ENCODE measurements at places on chromosomes 13 and 19.

- no peak for DNase-seq
These were observed 14.8 kb downstream of the FPR3 start for GRCh38 chr19:51809787-51810186.

DNA sequence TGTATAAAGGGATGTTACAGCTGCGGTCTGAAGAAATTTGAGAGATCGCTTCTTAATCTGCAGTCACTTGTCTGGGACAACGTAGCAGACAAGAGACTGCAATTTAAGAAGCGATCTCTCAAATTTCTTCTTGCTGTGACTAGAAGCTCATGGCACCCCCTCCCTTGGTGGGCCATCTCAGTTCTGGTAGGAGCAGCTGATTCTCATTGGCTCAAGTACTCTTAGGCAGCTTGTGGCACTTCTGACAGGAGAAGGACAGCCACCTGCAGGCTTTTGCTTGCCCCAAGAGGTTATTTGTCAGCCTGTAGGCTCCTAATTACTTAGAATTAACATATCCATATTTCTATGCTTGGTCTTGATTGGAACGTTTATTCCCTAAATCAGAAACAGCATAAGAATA is 503.0 kb downstream of the DCT start:
- DNase-seq, result no peak

- no peak for DNase-seq
These were observed 203.0 kb downstream of the KLF5 start for GRCh38 chr13:73261739-73262216.

- no peak for DNase-seq
These were observed 152.7 kb downstream of the MIPEP start for GRCh38 chr13:23736541-23736940.

DNA sequence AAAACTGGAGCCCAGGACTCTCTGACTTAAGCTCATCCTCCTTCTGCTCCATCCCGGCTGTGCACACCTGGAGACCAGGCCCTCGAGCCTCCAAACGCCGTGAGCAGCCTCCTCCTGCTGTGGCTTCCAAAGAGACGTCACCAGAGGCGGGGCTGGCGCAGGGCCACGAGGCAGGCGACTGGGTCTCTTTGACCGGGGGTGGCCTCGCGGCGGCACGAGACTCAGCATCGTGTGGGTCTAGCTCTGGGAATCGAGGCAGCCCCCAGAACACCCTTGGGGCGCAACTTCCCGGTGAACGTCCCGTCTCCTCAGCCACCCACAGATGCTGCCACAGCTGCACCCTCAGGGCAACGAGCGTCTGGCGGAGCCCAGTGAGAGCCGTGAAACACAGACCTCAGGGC is 22.8 kb downstream of the RASA3 start:
- no peak for DNase-seq

Measured in cerebellar nuclear complex (tissue), 1 donor.